ENCODE measurements at places on chromosomes 7 and 10. TPM values are rescaled to one million over a fixed set of nuclear protein-coding genes. Genes with fewer than 3 reads are reported as not detected.

DNA sequence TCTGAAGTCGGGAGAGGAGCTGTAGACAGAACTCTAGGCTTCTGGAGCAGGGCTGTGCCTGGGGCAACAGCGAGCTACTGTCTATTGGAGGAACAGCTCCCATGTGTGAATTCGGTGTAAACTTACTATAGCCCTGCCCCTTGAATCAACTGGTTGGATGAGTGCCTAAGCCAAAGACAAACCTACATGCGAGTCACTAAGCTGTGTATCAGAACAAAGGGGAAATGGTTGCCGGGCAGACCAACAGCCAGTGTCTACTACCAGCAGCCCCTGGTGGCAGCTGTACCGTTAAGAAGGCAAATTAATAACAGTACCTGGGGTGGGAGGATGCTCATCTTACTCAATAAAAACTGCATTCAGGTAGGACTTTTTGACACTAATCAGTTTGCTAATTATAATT is 343.6 kb downstream of the ACTR3B start:
- no peak for DNase-seq

The NPTX2 gene
- under 0.01 TPM for total RNA-seq

- no peak for DNase-seq
Observed at GRCh38 chr10:108169846-108170245, 1005.3 kb upstream of the SORCS1 start.

- DNase-seq, result peak; percentile 37
Observed at GRCh38 chr7:76333511-76334101, 25.2 kb downstream of the YWHAG start.

- peak; percentile 28 for DNase-seq
Observed at GRCh38 chr10:28763471-28764170, 86.3 kb downstream of the BAMBI start.

- no peak for DNase-seq
Observed at GRCh38 chr7:114856625-114857024, 65.3 kb upstream of the MDFIC start.

The FOXP2 gene
- 8.4 TPM for total RNA-seq

DNA sequence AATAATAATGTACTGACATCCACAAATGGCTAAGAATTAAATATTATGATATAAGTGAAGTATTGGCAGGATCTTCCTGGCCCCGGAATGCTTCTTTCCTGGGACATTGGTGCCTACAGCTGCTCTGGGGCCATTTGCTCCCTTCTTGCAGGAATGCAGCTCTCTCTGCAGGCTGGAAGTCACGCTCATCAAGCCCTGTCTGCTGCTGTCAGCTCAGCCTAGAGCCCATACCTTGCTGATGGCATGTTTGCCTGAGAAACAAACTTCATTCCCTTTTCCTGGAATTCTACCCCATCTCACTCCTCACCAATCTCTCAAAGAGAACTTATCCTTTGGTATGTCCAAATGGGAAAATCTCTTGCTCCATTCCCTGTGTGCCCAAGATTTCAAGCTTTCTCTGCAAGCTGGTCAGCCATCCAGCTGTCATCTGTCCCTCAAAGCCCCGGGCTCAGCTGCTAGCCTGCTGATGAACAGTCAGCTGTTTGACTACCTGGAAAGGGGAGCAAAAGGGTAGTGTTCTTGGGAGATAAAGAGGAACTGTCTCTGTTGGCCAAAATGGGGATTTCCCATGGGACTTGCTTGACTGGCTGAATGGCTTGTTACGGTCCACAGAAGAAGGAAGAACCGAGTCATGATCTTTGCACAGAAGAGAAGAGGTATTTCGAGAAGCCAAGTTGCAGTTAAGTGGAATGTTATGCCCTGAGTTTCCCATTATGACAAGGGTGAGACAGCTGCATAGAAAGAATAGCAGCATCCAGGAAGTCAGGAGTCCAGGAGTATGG is 12.0 kb upstream of the RASSF4 start:
- no peak for DNase-seq

The FAM13C gene
- 3.9 TPM for total RNA-seq

GRCh38 chr7:151491859-151492258 is 27.8 kb downstream of the RHEB start:
- peak; percentile 94 for DNase-seq

DNA sequence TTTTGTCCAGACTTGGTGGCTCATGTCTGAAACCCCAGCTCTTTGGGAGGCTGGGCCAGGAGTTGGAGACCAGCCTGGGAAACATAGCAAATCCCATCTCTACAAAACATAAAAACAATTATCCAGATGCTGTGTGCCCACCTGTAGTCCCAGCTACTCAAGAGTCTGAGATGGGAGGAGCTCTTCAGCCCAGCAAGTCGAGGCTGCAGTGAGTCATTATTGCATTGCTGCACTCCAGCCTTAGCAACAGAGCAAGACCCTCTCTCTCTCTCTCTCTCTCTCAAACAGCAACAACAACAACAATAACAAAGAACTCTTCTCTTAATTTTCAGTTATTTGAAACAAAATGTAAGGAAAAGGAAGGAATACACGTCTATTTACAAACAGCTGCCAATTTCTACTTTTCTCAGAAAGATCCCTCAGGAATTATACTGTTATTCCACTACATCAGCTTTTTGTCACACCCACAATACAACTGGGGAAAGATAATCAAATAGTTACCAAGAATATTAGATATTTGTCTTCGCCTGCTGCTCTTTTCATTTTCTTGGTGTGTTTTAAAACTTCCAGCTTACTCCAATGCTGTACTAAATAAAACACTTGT is 5.1 kb upstream of the TSPAN12 start:
- no peak for DNase-seq

GRCh38 chr10:91596825-91597196 is 36.1 kb downstream of the PPP1R3C start:
- DNase-seq, result peak; percentile 84

- peak; percentile 86 for DNase-seq
Observed at GRCh38 chr10:58508316-58508715, 4.4 kb upstream of the BICC1 start.

GRCh38 chr7:134782121-134782623 is 2.7 kb downstream of the CALD1 start:
- DNase-seq, result no peak

The ARHGEF5 gene
- total RNA-seq, result 3.9 TPM

DNA sequence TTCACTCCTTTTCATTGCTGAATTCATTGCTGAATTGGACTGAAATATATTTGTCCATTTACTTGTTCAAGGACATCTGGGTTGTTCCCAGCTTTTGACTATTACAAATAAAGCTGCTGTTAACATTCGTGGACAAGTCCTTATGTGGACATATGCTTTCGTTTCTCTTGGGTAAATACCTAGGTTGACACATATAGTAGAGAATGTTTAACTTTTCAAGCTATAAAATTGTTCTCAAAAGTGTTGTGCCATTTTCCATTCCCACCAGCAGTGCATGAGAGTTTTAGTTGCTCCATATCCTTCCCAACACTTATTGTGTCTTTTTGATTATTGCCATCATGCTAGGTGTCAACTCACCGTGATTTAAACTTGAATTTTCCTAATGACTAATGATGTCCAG is 17.5 kb upstream of the CPVL start:
- no peak for DNase-seq

DNA sequence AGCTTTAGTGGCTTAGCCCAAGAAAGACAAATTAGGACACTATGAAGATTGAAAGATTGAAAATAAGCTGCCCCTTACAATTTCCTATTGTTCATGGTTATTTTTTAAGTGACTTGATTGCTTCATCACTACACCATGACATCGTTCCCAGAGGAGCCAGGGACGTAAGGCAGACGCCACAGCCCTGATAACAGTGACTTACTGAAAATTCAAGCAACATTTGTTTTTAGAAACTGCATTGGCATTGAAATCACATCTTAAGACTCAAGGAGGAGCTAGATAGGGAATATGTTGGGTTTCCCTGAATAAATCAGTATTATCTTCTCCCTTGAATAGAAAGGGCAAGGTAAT is 38.7 kb upstream of the ANK3 start:
- peak; percentile 33 for DNase-seq

The DNAJC12 gene
- total RNA-seq, result 1.8 TPM

GRCh38 chr7:99012722-99013121 is 131.2 kb downstream of the SMURF1 start:
- DNase-seq, result no peak

The CDK1 gene
- 13.9 TPM for total RNA-seq

DNA sequence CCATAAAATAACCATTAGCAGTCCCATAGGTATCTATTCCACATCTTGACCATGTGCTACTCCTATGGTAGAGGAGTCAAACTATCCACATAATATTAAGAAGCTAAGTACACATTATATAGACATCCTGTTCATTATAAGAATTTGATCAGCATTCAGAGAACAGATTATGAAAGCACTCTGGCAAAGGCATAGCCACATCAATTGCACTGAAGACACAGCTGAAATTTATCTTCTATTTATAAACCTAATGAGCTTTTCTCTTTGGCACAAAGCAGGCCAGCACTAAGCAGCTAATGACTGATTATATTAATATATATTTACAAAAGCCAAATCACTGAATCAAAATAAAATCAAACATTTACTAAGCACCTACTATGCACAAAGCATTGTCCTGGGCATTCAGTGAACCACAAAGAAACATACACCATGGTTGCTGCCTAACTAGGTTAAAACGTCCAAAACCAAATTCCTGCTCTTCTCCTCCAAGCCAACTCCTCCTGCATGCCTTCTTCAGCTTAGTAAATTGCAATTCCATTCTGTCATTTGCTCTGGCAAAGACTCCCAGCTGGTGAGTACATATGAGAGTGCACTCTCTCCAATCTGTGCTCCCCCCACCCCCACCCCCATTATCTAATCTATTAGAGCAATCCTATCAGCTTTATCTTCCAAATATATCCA is 122.6 kb upstream of the ASAH2 start:
- peak; percentile 74 for DNase-seq

DNA sequence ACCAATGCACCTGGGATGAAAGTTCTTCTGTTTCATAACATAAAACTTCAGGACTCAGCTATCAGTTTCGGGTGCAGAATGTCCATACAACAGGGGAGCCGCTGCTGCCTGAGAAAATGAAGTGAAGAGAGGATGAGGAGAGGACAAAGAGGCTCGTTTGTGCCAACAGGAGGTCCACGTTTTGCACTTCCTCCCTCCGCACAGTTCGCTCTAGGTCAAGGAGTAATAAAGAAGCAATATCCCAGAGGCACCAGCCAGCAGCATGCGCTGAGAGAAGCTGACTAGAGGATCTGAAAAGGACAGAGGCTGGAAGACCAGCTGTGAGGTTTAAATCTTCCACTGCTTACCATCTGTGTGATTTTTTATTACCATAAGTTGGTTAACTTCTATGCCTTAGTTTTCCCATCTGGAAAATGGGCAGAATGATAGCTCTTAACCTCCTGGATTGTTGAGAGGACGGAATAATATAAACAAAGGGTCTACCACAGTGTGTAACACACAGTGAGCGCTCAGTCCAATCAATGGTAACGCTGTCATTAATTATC is 709 bp downstream of the GPAM start:
- DNase-seq, result peak; percentile 1

DNA sequence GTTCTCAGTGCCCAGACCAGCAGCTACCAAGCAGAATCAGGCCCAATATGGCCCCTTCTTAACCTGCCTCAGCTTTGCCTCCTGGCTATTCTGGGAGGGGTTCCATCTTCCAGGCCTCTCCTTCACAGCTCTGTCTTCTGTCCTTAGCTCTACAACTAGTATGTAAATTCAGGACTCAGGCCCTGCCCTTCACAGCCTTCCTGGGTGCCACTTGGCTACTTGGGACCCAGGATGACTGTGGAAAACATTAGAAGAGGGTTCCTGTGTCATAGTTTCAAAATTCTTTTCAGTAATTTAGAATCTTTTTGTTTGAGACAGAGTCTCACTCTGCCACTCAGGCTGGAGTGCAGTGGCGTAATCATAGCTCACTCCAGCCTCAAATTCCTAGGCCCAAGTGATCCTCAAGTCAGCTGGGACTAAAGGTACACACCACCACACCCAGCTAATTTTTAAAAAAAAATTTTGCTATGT is 33.2 kb upstream of the PAPSS2 start:
- DNase-seq, result no peak

GRCh38 chr7:28958235-28958979 is at the start of gene TRIL:
TRIL (minus strand) TSS chr7:28958330; CDS start chr7:28958046, 284 bp downstream.
- DNase-seq, result peak; percentile 77

DNA sequence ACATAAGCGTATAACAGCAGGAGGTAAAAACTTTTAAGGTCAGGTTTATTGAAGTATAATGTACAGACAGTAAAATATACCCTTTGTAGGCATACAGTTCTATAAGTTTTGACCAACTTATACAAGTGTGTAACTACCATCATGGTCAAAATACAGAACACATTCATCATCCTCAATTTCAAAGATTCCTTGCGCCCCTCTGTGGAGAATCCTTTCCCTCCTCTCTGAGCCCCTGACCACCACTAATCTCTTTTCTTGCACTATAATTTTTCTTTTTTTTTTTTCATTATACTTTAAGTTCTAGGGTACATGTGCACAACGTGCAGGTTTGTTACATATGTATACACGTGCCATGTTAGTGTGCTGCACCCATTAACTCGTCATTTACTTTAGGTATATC is 58.1 kb upstream of the CTTNBP2 start:
- DNase-seq, result no peak

The FFAR4 gene
- not detected for total RNA-seq

- no peak for DNase-seq
Observed at GRCh38 chr7:75689246-75690099, 49.3 kb downstream of the HIP1 start.

The NOD1 gene
- 6.9 TPM for total RNA-seq

GRCh38 chr7:372932-373791 is 83.2 kb downstream of the FOXL3 start:
- DNase-seq, result peak; percentile 18

DNA sequence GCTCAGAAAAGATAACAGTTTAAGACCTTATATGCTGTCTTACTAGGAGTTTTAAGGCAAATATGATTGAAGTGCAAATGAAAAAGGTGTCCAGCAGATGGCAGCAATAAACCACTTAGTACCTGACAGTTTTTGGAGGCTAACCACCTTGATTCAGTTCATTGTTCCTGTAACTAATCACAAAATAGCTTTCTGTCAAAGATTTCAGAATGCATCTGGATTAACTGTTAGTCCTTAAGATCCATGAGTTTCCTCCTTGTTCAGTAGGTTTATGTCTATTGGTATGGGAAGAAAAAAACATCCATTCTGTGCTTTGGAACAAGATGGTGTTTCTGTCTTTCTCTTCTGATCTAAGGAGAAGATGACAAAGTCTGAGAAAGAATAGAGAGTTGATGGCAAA is 46.6 kb downstream of the CCSER2 start:
- DNase-seq, result peak; percentile 75

The TRIM50 gene
- not detected for total RNA-seq

GRCh38 chr10:88946965-88947590 is 5.5 kb downstream of the ACTA2 start:
- DNase-seq, result no peak

The WNT2 gene
- total RNA-seq, result 3.9 TPM

DNA sequence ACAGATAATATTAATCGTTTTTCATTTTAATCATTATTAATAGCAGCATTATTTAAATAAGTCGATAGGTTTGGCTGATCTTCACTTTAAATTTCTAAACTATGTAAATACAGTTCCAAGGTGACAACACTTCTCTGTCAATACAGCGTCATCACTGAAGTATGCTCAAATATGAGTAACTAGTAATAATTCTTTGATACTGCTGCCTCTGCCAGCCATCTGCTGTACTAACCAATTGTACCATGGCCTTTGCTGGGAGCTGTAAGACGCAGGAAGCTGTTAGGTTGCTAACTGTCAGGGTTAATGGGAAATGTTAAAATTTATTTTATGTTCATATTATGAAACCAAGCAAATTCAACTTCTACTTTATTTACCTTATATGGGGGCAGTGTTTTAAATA is 1650.5 kb upstream of the LRRTM3 start:
- DNase-seq, result no peak
